ENCODE measurements at places on chromosomes 1 and 21.

DNA sequence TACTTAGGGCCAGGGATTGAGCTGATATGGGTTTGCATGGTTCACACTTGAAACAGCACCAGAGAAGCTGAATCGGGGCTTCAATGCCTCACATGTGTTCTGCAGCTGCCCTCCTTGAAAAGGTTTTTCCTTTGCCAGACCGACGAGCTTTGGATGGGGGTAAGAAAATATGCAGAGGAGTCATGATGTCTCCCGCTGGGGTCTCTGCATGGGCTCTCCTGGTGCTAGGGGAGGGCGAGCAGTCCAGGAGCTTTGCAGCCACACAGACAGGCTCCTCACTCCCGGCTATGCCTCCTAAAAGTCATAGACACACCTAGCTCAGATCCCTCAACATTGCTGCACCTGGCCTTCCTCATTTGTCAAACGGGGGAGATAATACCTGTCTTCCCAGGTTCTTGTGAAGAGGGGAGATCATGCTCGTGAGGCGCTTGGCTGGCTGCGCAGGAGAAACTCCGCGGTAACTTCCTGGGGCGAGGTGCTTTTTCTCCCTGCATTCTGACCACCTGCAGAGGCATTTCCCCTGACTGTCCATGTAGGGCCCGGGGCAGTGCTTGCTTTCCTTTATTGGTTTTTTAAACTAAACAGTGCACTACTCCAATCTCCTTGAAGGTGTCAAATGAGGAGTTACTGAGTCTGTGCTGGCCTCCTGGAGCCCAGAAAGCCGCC lies 112.4 kb downstream of the PLXNA2 start:
- DNase-seq, result no peak

DNA sequence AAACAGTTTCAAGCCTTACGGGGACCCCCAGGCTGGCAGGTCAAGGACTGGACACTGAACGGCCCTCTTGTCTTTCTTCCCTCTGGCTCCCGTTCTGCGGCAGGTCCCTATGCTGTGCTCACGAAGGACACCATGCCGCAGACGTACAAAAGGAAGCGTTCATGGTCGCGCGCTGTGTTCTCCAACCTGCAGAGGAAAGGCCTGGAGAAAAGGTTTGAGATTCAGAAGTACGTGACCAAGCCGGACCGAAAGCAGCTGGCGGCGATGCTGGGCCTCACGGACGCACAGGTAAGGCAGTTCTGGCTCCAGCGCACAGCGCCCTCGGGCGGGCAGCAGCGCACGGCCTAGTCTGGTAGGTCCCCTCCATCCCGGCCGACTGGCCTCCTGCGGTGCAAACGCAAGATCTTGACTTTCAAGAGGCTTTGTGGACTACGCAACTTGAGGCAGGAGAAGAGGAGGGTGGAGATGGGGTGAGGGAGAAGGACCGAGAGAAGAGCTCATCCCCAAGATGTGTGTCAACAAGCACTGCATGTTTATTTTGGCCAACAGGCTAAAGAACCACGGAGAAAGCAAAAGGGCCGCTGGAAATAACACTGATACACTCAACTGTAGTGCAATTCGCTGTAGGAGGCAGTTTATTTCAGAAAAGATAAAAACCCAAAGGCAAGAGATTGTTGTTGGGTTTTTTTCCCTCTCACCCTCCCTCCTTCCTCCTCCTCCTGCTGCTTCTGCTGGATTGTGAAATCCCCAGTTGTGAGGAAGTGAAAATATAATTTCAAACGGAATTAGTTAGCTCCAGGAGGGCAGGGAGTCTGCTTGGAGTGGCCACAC lies 3.0 kb downstream of the HLX start:
- peak; percentile 57 for DNase-seq

GRCh38 chr1:184788970-184789369 lies 34.3 kb upstream of the EDEM3 start:
- DNase-seq, result no peak

GRCh38 chr1:24442764-24443163 lies 27.2 kb downstream of the NIPAL3 start:
- no peak for DNase-seq

GRCh38 chr1:235864931-235865525 lies 1.7 kb downstream of the LYST start:
- no peak for DNase-seq

DNA sequence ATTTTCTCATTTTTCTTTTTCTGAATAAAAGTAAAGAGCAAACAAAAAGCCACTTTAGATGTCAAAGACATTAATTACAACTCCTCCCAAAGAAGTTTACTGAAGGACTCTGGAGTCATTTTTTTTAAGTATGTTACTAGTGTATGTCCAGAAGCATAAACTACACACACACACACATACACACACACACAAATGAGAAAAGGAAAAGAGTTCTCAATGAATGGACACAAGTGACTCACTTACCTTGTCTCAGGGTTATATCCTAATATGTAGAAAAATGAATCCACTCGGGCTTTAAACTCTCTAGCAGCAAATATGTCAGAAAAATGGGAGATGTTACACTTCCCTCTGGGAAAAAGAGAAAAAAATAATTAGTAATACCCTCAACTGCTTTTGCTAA lies 223.1 kb downstream of the SLC45A1 start:
- DNase-seq, result no peak

DNA sequence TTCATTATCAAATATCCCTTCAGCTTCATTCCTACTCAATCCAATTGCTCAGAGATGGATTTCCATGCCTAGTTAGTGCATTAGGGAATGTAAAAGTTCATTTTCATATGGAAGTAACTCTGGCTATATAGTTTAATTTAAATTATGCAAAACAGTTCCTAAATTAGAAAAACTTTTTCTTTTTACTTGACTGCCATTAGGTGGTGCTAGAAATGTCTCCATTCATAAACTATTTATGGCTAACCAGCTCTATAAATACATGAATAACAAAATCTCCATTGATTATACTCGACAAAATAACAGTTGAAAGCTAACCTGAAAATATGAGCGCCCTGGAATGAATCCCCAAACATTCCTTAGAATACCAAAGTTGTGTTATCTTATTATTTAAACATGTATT lies 311.4 kb downstream of the USH2A start:
- no peak for DNase-seq

GRCh38 chr1:22529901-22530621 lies 33.2 kb upstream of the EPHA8 start:
- no peak for DNase-seq

- DNase-seq, result no peak
These were observed at the start of gene C1orf185 for GRCh38 chr1:51101976-51102375. Gene C1orf185, plus strand, starts transcription at chr1:51102228. Its CDS starts 6 bp downstream, at chr1:51102234.

DNA sequence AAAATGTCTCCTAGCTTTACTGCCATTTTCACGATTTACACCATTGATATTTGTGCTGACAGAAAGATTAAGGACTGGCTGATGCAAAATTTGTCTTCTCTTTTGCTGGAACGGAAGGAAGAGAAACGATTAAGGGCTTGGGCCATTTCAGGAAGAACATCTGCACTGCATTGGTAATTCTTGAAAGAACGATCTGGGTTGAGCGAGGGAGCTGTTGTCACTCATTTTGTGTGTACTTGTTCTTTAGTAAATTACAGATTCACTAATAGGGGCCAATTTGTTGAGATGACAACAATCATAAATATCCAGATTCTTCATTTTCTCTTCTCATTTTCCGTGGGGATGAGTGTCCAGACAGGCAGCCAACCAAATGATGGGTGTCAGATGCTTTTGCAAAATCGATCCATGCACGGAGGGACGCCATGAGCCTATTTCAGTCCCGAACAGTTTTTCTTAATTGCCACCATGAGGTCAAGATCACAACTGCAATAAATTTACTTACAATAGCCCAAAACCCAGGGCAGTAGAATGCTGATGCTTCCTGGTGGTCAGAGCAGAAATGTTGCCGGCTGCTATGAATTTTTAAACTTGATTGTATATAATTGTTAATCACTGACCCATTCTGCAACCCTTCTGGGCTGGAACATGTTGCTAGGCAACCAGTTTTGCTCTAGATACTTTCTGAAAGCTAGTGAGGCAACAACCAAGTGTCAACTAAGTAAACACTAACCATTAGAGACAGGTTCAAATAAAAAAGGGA lies 132.4 kb upstream of the TIAM1 start:
- peak; percentile 20 for DNase-seq

DNA sequence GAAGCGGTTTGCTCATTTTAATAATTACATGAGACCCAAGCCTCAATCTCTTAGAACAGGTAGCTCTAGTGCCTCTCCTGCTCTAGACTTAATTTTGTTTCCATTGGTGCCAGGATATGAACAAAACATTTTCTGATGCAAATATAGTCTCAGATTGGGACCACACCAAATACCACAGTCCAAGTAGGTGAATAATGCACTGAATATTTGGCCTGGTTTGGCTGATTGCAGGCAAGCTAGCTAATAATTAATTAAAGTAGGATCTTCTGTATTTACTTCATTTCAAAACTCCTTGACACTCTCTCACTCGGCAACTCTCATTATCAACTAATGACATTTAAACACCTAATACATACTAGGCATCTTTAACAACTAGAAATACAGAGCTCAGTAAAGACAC lies 219.6 kb downstream of the LTN1 start:
- DNase-seq, result no peak

DNA sequence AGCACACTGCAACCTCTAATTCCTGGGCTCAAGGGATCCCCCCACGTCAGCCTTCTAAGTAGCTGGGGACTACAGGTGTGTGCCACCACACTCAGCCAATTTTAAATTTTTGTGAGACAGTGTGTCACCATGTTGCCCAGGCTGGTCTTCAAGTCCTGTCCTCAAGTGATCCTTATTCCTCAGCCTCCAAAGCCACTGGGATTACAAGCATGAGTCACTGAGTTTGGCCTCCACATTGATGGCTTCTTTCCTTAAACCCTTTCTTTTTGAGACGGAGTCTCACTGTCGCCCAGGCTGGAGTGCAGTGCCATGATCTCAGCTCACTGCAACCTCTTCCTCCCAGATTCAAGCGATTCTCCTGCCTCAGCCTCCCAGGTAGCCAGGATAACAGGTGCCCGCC lies 7.6 kb downstream of the KPNA6 start:
- DNase-seq, result no peak

- DNase-seq, result no peak
These were observed 44.1 kb upstream of the CXADR start for GRCh38 chr21:17468698-17469097.

DNA sequence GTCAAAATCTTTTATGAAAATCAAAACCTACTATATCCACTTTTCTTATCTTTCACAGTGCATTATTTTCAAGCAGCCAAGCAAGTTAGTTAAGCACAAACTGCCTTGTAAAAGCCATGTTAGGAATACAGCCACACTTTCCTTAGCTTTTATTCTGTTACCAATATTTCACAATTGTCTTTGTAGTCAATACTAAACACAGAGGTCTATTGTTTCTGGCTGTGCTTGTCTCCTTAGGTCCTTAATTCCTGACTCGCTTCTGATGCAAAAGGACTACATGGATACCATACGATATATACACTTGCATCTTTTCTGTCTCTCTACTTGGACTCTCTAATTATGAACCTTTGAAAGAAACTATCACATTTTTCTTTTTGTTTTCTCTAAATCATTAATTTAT lies 331.8 kb downstream of the NEGR1 start:
- DNase-seq, result no peak

DNA sequence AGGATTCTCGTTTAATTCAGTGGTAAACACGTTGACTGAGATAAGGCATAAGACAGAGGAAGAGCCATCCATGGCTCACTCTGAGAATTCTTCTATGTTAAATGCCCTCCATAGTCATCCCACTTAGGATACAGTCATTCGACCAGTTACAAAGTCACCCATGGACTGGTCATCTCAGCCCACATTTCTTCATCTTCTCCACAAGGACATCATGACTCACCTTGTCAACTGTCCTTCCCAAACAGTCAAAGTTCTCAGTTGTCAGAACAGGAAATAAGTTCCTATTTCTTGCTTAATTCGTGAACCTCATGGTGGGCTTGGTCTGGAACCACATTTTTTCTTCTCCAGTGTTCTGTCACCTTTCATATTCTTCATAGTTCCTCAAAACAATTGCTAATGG lies 133.2 kb downstream of the TGFB2 start:
- DNase-seq, result no peak

- DNase-seq, result no peak
These were observed 91.1 kb downstream of the SMYD2 start for GRCh38 chr1:214372092-214372491.

GRCh38 chr1:221801251-221801661 lies 59.4 kb upstream of the DUSP10 start:
- no peak for DNase-seq

GRCh38 chr1:246459221-246459620 lies 47.9 kb downstream of the SMYD3 start:
- DNase-seq, result no peak

GRCh38 chr1:206930210-206930798 lies 8.6 kb upstream of the FCMR start:
- DNase-seq, result no peak

- no peak for DNase-seq
These were observed 84.3 kb upstream of the COA6 start for GRCh38 chr1:234288946-234289345.

DNA sequence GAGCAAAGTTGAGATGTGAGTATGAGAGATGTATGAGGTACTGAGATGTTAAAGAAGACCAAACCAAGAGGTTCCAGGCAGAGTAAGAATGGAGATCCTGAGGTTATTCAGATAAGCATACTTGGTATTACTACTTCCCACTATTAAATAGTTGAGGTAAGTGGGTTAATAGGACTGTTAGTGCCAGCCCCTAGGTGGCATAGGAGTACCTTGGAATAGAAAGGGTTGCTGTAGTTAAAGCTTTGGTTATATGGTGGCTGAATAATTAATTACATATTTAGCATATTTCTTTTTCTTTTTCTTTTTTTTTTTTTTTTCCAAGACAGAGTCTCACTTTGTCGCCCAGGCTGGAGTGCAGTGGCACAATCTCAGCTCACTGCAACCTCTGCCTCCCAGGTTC lies 397.9 kb upstream of the TMPRSS15 start:
- DNase-seq, result no peak

DNA sequence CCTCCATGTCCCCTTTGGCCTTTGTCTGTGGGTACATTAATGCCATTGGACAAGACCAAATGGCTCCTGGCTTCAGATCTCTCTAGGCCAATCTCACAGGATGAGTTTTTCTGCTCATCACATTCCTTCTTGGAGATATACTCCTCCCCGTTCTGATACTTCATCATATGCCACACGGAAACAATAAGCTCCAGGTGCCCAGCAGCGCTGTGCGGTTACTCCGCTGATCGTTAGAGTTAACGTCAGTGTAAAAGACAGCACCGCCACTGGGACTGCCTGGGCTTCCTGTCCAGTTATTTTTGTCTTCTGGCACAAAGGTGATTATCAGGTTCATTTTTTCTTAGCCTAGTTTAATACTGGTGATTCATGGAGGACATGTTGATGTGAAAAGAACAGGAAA lies 22.5 kb downstream of the CACHD1 start:
- no peak for DNase-seq

DNA sequence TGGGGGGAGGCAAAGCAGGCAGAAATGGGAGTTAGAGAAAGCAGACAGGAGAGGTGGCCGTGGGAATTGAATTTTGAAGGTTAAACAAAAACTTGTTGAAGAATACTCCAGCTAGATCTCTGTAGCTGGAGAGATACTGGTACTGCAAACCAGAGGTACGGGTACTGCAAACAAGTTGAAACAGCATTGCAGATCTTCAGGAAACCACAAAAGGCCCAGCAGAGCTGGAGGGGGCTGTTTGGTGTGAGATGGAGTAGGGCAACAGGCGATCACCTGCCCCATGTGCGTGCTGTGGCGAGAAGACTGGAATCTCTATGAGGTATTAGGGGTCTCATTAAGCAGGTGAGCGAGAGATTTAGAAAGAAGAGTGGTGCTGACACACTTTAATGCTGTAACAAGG lies 77.7 kb upstream of the RGS4 start:
- DNase-seq, result no peak

All from posterior cingulate gyrus (tissue), 11 donors.